ENCODE measurements at places on chromosomes 3 and 15.

DNA sequence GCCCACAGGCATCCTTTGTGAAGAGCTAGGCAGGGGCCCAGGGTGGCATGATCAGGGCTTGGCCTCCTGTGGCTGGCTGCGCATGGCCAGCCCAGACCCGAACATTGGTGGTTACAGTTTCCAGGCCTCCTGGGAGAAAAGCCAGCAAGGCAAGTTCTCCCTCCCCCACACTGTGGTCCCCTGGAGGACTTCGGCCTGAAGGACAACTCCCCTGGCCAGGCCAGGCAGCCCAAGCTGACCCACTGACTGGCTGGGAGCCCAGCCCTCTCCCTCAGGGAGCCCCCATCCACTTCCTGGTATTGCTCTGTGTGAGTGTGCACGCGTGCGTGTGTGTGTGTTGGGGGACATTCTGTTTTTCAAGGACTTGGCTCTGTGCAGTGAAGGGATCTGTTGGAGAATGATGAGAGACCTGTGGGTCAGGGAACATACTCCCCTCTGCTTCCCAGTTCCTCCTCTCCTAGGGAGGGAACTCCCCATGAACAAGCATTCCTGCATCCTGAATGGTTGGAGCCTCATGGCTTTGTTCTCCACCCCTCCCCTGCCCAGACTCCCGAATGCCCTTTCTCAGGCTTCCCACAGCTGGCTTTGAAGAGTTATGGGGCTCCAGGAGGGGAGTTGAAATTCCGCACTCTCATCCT lies 29.5 kb downstream of the CORO2B start:
- no peak for DNase-seq

GRCh38 chr15:81152799-81153198 lies 18.7 kb downstream of the CFAP161 start:
- no peak for DNase-seq

- DNase-seq: no peak
Observed at GRCh38 chr15:83919319-83919830, 265.5 kb downstream of the ADAMTSL3 start.

GRCh38 chr15:64685230-64685888 lies 90.0 kb downstream of the RBPMS2 start:
- no peak for DNase-seq

DNA sequence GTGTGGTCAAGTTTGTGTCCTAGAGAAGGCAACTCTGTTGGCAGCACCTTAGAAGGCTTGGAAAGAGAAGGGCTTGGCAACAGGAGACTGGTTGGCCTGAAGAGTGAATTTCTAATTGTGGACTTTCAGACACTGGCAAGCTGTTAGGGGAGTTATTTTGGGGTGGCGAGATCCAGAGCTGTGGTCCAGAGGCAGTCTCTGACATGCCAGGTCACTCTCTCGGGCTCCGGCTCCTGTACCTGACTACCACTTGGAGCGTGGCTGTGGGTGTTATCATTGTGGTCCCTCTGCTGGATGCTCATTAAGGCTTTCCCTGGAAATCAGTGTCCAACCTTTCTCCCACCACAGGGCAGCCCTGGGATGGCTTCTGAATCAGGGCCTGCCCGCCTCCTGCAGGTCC lies 209.0 kb downstream of the SLCO3A1 start:
- DNase-seq: no peak
